ENCODE measurements at places on chromosomes 11 and 22.

- DNase-seq = no peak
Measured at GRCh38 chr22:35917651-35918050, 111.0 kb downstream of the RBFOX2 start.

DNA sequence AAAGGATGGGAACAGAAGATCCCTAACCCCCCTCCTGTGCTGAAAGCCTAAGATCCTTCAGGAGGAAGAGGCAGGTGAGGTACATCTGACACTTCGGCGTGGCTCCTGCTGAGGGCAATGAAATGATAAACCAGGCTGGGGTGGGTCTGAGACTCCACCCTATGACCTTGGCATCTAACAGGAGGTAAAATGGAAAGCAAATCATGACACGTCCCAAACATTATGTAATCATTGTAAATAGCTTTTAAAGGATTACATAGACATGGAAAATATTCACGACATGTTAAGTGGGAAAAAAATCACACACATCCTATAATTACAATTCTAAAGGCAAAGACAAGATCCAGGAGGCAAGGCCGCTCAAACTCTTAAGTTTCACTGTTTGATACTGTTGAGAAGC is 70.5 kb downstream of the LINC01488 start:
- DNase-seq = no peak

GRCh38 chr11:72234514-72234830 is 9.5 kb downstream of the PHOX2A start:
- no peak for DNase-seq

DNA sequence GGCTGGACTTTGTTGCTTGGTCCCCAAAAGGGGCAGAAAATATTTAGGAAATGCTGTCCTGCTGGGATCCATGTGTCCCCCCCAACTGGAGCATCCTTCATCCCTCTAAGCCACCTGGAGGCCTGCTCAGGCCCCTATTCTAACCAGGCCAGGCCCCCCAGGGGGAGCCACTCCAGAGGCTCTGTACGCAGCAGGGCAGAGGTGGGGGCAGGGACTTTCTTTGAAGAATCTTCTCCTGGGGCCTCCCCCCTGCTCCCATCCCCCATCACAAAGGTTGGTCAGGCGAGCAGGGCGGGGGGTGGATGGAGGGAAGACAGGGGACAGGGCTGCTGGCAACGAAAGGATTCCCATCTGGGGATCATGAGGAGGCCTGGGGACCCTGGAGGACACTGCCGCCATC is 170.8 kb downstream of the MN1 start:
- DNase-seq = no peak

DNA sequence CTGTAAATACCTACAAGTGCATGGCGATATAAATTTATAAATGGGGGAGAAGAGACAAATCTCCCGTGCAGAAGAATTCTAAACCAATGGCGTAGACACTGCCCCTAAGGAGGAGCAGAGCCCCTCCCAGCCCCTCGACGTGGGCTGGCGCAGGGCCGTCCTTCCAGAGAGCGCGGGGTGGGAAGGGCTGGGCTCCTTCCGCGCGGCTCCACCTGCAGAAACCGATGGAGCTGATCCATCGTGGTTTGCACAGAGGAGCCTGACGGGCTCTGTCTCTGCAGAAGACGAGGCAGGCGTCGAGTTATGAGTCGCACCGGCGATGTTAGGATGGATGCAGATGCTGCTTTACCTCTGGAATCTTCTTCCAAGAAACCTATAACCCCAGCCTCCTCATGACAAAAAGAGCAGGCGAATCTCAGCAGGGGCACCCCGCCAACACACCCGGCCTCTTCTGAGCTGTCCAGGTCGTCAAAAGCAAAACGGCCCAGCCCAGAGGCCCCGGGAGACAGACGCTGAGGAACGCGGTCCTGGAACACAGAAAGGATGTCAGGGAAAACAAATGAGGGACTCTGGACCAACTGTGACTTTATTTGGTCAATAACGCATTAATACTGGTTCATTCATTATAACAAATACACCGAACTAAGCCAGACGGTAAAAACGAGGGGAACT is 11.0 kb upstream of the B4GALNT4 start:
- DNase-seq = no peak

- DNase-seq = no peak
Measured at GRCh38 chr11:86575208-86575855, 97.1 kb downstream of the ME3 start.

DNA sequence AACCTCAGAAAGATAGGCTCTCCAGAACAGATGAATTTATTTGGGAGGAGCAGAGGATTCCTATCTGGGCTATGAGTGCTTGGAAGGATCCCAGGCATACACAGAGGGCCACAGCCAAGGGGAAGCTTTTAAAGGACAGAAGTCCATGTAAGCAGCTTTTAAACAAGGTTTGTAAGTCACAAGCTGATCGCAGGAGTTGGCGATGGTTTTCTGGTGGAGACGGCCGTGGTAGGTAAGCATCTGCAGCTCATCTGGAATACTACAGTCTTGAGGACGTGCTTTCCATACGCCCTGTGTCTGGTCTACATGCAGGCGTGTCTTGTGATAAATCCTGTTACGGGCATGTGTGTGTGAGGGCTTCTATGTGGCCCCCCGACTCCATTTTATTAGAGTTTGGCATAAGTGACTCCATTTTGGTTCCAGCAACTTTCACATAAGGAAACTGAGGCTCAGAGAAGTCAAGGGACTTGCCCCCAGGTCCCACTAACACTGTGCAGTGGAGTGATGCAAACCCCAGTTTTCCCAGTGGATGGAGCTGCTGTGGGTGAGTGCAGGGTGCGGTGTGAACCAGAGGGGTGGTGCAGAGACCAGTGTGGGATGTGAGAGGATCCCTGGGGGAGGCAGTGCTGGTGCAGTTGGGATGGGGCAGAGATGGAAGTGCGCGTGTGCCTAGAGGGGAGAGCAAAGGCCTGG is 11.8 kb upstream of the ACY3 start:
- DNase-seq = no peak

- DNase-seq = no peak
Measured at GRCh38 chr22:36330127-36330526, 57.6 kb downstream of the MYH9 start.

GRCh38 chr22:23777776-23778576 is 5.3 kb downstream of the MMP11 start:
- DNase-seq = no peak

DNA sequence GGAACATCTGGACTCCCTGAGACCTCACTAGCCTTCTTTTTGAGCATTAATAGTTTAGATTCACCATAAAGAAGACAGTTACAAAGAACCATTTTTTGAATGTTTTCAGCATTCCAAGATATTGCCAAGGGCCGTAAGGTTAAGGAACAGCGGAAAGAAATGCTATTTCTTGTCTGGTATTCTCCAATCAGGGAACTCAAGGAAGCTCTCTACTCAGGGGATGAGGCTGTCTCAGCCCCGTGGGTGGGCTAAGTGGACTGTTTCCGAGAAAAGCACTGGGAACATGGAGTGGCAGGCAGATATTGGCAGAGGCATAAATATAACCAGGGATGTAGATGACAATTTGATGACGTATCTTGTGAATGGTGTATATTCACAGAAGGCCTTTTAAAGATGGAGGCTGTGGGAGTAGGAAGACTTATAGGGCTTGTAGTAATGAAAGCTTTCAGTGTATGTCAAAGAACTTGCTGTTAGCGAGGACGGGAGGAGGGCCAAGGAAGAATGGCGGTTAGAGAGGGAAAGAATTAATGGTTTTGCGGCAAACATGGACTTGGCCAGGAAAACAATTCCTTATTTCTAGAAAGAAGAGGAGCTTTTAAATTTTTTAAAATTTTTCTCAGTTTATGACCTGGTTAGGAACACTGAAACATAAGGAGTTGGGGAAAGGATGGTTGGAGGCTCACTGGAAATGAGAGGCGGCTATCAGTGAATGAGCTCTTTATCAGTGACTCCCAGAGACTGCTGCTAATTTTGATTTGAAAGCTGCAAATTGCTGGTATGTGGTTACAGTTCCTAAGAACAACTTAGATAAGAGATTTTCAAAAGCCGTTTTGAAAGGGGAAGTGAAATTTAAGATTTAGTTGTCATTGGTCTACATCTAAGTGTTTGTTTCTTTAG is 64.6 kb downstream of the ST3GAL4 start:
- no peak for DNase-seq

- DNase-seq = no peak
Measured at GRCh38 chr11:80214413-80214812, 773.6 kb upstream of the TENM4 start.

DNA sequence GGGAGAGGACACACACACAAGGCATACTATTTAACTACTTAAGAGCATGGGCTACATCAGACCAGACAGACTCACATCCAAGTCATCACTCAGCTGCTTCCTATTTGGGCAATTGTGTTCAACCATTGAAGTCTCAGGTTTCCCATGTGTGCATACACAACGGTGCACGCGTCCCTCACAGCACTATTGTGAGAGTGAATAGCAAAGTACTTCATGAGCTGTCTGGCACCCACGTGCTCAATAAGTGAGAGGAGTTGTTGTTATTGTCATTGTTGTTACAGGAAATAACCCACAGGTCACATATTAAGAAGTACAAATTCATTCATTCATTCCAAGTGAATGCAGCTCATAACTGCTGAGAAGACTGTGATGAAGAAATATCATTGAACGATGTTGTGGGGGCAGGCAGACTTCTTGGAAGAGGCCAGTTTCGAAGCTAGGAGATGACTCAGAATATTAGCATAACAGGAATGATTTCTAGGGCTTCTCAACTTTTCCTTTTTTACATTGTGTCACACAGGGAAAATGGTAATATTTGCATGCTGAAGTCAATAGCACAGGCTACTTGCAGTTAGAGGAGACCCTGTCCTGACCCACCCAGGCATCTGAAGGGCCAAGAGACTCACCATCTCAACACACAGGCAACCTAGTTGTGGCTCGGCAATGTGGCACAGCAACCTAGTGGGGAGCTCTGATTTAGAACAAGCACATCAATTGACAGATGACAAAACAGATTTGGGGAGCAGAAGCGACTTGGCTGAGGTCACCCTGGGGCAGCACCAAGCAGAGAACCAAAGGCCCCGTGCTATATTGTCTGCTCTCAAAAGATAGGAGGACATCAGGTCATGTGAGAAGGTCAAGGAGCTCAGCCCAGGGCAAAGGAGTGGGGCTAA is 606.0 kb downstream of the BUD13 start:
- DNase-seq = peak; percentile 54

GRCh38 chr11:11171854-11172253 is 181.2 kb downstream of the CSNK2A3 start:
- no peak for DNase-seq

- DNase-seq = no peak
Measured at GRCh38 chr11:76166314-76166713, 40.0 kb downstream of the WNT11 start.

- DNase-seq = no peak
Measured at GRCh38 chr11:130644187-130644586, 195.7 kb downstream of the ADAMTS15 start.

GRCh38 chr11:129247135-129247534 is 55.0 kb upstream of the ARHGAP32 start:
- no peak for DNase-seq

DNA sequence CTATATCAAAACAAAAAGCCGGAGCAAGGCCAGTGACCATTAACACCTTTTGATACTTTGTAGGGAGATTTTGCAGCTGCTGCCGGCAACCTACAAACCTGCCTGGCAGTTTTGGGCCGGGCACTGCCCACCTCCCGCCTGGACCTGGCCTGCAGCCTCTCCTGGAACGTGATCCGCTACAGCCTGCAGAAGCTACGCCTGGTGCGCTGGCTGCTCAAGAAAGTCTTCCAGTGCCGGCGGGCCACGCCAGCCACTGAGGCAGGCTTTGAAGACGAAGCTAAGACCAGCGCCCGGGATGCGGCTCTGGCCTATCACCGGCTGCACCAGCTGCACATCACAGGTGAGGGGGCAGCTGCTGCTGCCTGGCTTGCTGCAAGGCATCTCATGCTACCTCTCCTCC is 34.2 kb downstream of the SHISA8 start:
- DNase-seq = no peak

GRCh38 chr11:14908214-14908880 is 16.3 kb upstream of the CYP2R1 start:
- peak; percentile 72 for DNase-seq

DNA sequence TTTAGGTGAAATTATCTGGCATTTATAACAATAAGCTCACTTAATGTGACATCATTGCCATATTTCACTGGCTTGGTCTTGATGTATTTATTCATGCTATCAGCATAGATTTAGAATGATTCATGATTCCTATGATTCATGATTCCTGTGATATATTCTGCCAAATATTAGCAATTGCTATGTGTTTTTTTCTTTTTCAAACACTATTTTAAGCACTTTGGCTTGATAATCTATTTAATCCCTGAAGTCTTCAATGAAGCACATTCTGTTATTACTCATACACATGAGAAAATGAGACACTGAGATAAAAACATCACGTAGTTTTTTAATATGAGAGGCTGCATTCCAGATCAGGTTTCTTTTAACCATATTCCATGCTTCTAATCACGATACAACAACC is 78.5 kb downstream of the LUZP2 start:
- DNase-seq = no peak

GRCh38 chr11:109697140-109697843 is 275.3 kb downstream of the C11orf87 start:
- DNase-seq = peak; percentile 53

- no peak for DNase-seq
Measured at GRCh38 chr11:71120471-71120896, 131.9 kb downstream of the SHANK2 start.

- DNase-seq = no peak
Measured at GRCh38 chr22:38255697-38256096, 17.1 kb downstream of the TMEM184B start.

GRCh38 chr11:61124574-61125309 is 22.5 kb downstream of the CD5 start:
- no peak for DNase-seq

GRCh38 chr11:27858866-27859265 is 158.6 kb upstream of the BDNF start:
- no peak for DNase-seq

- DNase-seq = no peak
Measured at GRCh38 chr11:30535818-30536217, 50.3 kb downstream of the MPPED2 start.

GRCh38 chr11:68014157-68014946 is 4.2 kb downstream of the ALDH3B1 start:
- DNase-seq = peak; percentile 54

DNA sequence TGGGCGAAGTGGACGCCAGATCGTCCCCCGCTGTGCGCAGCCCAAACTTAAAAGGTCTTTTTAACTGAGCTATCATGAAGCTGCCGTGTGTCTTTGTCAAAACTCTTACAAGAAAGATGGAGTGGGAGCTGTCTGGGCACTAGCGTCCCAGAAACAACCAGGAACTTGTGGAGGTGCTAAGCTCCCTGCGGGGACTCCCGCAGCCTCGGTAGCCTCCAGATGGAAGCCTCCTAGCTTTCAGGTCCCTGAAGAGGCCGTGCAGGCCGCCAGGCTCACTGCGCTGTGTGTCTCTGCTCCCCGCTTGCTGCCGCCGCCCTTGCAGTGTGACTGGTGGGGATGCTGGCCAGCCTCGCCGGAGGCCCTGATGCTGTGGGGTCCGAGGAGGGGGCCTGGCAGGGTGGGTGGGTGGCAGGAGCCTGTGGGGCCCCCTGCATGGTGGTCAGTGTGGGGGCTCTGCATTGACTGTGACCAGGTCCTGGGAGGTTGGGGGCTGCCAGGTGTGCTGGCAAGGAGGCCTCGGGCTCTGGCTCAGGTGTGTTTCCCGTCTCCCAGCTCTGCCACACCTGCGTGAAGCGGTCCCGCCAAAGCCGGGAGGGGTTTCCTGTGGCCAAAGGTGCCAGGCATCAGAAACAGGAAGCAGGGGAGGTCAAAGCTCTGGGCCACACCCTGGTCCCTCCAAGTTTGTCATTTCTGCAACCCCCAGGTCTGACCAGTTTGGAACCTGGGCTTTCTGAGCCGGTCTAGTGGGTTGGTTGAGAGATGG is 1.2 kb downstream of the TRABD start:
- no peak for DNase-seq

All from NCI-H2029 treated with DMSO at 0.1 percent for 48 hours (cell line).